Activated naive CD4-positive, alpha-beta T cell treated with anti-CD3 and anti-CD28 coated beads, Interleukin-2, amount 10 ng/mL, durations not matched to agents 7 days and 5 days (primary cell): ENCODE measurements at places on chromosomes 2 and 18.

- no peak for DNase-seq
Measured at GRCh38 chr2:241295326-241296095, 20.0 kb downstream of the HDLBP start.

DNA sequence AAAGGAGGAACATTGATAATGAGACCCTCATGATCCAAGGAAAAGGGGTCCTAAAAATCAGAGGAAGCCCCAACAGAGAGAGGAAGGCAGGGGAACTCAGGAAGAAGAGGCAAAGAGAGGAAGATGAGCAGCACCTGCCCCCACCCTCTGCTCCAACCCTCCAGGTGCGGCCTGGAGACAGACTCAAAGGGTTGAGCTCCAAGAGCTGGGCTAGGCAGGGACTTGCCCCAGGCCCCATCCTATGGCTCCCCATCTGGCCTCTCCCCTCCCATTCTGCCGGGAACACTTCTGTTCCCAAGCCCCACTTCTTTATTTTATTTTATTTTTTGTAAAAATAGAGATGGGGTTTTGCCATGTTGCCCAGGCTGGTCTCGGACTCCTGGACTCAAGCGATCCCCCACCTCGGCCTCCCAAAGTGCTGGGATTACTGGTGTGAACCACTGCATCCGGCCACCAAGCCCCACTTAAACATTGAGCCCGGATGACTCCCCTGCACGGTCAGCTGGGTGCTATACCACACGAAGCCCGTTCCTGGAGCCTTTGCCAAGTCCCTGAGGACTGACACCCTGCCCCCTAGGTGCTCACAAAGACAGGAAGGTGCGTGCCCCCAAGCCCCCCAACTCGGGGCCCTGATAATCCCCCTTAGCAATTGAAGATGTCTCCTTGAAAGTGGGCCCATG, 3.8 kb upstream of the GPR55 start:
- DNase-seq, result peak; percentile 5

DNA sequence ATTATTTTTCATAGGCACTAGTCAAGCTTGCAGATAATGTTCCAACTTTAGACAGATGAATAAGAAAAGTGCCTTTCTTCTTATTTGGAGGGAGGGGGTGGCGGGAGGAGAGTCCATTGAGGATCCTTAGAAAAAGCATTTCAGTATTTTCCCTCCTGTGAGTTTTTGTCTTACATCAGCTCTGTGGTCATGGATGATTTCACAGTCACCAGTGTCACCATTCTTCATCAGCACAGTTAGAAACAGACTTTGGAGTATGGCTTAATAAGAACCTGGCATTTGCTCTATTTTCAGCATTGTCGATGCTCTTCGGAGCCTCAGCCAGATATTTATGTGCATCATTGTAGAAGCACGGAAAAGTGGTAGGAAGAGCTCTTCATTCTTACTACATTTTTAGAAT, 70.1 kb downstream of the SLC39A10 start:
- DNase-seq, result no peak

DNA sequence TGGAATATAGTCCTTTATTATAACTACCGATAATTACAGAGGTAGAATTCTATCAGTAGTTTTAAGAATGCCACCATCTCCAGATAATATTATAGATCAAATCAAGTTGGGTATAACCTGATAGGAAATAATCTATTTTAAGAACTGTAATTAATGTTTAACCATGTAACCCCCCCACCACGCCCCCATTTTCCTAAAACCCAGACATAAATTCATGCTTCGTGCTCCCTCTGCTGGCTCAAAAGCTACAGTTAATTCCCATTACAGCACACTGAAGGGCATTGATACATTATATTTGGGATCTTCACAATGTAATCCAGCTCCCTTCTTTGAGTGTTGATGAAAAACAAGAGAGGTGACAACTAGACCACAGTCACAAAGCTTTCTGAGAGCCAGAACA, 228.0 kb upstream of the SMAD7 start:
- no peak for DNase-seq

DNA sequence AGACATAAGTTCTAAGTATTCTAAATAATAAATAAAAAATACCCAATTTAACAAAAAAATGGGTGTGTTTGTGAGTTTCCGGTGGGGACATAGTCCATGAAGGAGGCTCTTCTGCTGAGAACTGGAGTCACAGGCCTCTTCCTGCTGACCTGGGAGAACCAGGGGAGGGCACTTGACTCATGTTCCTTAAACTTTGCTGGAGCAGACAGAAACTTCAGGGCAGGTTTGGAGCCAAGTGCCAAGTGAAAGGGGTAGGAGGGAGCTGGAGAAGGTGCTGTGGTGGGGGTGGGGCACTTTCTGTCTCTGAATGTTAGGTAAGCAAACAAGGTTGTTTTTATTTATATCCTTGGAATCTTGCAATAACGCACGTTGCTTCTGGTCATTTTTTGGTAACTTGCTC, 78.8 kb upstream of the TTN start:
- DNase-seq, result no peak
